ENCODE measurements at places on chromosomes 4 and X. TPM values are rescaled to one million over a fixed set of nuclear protein-coding genes. Genes with fewer than 3 reads are reported as not detected.

DNA sequence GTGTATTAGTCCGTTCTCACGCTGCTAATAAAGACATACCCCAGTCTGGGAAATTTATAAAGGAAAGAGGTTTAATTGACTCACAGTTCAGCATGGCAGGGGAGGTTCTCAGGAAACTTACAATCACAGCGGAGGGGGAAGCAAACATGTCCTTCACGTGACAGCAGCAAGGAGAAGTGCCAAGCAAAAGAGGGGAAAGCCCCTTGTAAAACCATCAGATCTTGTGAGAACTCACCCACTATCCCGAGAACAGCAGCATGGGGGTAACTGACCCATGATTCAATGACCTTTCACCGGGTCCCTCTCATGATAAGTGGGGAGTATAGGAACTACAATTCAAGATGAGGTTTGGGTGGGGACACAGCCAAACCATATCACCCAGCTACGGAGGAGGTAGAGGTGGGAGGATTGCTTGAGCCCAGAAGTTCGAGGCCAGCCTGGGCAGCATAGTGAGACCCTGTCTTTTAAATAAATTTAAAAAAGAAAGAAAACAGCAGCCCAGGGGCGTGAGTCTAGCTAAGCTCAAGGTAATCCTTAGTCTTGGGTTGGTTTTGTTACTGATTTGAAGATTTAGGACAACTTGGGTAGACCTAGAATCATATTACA, 46.4 kb upstream of the TMEM131L start:
- no peak for DNase-seq

DNA sequence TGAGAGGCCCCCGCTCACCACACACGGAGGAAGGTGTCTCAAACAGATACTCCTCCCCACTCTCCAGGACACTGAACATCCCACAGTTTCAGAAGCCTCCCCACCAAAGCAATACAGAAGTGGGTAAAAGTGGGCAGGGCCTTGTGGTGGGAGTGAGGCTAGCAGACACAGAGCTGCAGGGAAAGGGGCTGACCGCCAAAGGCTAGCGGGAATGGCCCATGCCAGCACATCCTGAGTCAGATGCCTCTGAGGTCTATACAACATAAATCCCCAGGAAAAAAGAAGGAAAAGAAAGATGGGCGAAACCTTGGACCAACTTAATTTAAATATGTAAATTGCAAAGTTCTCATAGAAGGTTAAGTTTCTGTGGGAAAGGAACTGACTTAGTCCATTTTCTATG, 21.9 kb upstream of the ARHGAP10 start:
- DNase-seq: no peak

GRCh38 chrX:24574743-24575142, 72.4 kb downstream of the PCYT1B start:
- no peak for DNase-seq

The GABRG1 gene
- not detected for total RNA-seq

The CWH43 gene
- total RNA-seq: 37.0 TPM
